ENCODE measurements at places on chromosomes 16 and 17.

DNA sequence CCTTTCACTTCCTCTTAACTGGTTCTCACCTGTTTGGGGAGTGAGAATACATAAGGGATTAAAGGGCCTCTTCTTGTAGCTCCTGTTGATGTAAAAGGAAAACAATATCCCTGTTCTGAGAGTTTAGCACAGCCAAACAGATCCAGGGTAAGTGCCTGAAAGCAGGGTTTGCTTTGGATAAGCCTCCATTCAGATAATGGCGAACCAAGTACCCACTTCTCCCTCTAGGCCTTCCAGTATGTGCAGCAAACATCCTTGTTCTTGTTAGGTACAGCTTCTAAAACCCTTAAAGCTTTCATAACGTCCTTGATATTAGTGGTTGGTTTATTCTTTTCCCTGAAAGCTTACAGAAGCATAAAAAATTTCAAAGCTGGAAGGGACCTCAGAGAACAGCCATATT lies 130.6 kb upstream of the DNAH9 start:
- no peak for DNase-seq

DNA sequence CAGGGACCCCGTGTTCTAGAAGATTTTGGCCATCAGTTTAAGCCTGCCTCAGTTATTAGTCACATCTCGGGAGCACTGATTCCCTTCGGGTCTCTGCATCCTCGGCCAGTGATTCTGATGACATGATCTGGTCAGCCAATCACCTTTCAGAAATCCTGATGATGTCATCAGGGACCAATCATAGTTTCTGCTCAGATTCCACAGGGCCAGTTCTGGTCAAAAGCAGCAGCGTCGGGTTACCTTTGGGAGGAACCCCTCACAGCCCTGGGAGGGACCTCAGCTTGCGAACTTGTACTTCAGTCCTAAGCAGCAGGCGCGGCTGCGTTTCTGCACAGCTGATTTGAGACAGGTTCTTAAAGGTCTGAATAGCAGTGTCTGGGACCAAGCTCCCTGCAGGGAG lies 13.9 kb downstream of the KDM8 start:
- no peak for DNase-seq

DNA sequence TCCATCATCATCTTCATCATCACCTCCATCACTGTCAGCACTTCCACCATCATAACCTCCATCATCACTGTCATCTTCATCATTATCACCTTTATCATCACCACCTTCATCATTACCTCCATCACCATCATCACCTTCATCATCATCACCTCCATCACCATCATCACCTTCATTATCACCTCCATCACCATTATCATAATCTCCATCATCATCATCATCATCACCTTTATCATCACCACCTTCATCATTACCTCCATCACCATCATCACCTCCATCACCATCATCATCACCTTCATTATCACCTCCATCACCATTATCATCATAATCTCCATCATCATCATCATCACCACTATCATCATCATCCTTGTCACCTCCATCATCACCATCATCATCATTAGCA lies 309.7 kb downstream of the HAPSTR1 start:
- DNase-seq = no peak

DNA sequence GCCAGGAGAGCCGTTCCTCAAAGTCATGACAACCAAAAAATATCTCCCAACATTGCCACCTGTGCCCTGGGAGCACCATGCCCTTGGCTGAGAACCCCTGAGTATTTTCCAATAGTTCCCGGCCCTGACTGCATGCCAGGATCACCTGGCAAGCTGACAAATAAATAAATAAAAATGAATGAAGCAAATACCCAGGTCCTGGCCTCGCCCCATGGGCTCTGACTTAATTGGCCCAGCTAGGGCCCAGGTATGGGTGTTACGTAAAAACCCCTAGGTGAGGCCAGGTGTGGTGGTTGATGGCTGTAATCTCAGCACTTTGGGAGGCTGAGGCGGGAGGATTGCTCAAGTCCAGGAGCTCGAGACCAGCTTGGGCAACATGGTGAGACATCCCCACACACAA lies 2.7 kb upstream of the C16orf74 start:
- no peak for DNase-seq

DNA sequence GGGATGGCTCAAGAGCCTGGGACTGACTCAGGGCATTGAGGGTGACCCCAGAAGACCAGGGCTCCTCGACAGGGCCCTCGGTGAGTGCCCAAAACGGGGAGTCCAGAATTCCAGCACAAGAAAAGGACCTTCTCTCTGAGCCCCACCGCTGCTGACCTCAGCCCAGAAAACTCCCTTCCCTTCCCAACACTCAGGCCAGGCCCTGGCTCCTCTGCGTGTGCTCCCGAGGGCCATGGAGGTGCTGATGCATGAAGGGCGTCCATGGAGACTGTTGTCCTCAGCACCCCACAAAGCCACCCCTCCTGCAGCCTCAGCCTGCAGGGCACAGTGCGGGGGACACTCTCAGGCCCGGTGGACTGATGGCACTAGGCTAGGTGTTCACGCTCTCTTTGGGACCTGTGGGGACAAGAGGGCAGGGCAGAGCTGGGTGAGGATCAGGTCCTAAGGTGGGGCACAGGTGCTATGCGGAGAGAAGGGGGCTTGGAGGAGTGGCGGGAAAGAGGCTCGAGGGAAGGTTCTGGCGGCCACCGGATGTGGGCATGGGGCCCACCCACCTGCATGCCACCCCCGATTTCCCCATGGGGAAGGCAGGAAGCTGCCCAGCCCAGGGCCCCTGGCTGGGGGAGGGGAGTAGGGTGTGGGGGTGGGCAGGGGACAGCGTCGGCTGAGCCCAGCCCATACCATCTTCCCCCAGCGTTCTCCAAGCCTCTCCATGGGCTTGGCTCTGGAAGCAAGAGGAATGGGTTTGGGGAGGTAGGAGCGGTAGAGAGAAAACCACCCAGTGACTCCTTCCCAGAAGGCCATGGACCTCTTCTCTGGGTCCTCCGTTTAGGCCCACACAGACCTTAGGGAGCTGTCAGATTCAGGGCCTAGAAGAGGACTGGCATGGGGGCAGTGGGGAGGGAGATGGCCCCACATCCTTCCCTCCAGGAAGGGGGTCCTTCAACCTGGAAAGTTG lies 4.5 kb upstream of the TSPOAP1 start:
- no peak for DNase-seq

DNA sequence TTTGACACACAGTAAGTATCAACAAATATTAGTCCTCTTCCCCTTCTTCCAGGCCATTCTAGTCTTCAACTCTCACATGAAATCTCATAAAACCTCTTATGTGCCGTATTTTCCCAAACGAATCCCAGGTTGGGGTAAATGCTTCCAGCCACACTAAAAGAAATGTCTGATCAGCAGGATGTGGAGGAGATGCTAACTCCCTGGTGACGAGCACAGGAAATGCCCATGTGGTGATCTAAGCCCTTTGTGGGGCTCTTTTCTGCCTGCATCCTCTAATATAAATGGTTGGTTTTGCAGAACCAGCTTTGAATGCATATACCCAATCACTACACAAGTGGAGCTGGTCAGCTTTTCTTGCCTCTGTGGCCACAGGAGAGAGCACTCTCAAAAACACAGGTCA lies 498.2 kb upstream of the ERCC4 start:
- DNase-seq = no peak

DNA sequence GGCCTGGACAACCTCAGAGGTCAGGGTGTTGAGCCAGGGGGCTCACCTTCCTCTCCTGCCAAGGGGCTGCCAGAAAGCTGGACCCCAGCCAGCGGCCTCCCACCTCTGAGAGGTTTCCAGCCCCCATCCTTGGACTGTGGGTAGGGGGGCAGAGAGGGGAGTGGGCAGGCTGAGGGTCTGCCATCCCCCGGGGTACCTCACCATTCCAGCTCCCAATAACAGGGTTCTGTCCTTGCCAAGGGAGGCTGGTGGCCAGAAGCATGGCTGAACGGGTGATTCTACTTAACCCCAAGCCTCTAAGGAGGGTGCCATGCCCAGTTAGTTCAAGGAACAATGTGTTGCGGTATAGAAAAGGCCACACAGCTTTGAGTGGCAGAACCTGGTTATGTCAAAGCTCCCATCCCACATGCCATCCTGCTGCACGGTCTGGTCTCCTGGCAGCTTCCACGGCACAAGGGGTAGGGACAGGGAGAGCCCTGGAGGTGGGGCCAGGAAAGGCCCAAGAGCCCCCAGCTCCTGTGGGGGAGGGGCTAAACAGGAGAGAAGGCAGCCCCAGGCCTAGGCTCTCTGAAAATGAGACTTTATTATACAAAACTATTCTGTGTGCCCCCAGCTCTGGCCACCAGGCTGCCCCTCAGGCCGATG lies 19.8 kb downstream of the B9D1 start:
- no peak for DNase-seq

DNA sequence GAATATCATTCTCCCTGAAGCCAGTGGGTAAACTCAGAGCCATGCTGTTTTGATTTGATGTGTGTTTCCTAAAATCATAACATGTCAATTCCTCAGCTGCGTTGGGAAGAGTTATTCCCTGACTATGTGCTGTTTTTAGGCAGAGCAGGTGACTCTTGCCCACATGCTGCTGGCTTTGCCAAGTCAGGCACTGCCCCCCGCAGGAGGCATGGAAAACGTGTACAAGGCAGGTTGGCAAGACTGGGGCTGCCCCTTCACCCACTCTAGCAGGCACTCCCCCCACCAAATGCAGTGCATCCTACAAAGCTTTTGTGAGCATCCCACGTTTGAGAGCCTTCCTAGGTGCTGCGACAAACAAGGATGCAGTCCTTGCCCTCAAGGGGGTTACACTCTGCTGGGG lies 38.3 kb upstream of the NAT9 start:
- no peak for DNase-seq

DNA sequence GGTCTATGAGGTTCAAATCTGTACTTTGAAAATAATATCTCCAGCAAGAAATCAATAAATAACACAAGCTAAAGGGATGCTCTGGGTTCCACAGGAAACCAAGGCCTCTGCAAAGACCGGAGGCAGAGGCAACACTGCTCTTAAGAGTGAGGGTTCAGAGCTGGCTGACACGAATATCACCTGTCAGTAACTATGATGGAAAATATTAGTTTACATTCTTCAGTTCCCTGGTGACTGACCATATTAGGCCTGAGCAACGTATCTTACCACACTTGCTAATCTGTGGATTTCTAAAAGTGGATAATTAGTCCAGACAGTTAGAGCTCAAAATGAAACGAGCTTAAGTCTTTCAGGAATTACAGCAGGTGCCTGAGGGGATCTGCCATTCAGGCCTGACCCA lies 459.3 kb downstream of the HS3ST3B1 start:
- no peak for DNase-seq

GRCh38 chr17:9519583-9520272 lies 55.9 kb downstream of the STX8 start:
- DNase-seq = no peak

GRCh38 chr17:27616414-27616813 lies 14.6 kb upstream of the LGALS9 start:
- DNase-seq = no peak

DNA sequence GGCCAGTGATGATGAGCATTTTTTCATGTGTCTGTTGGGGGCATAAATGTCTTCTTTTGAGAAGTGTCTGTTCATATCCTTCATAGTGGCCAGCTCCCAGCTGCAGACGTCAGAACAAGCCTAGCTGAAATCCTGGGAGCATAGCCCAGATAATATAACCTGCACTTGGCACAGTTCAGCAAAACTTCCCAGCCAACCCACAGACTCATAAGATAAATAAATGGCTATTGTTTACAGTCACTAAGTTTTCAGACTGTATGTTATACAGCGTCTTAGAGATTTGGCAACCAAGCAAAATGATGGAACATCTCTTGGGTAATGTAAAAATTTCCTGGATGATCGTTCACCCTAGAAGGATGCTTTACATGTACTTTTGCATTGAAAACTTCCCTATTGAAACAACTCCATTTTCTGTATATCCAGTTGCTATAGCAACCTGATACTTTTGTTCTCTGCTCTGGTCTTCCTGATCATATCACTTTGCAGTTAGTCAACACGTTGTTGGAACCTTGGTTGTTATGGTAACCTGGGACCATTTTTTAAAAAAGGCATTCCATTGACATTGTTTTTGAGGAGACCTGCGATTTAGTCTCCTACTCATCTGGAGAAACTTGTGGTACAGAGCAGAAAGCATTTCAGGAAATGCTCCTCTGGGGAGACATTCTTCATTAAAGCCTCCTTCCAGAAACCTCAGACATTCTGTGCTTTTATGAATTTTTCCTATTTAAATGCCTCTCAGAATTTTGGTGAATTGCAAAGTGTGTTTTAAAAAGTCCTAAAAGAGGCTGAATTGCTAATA lies 378.7 kb downstream of the HS3ST4 start:
- no peak for DNase-seq

GRCh38 chr17:7249830-7250229 lies 1.7 kb downstream of the CTDNEP1 start:
- DNase-seq = no peak

- no peak for DNase-seq
Observed at GRCh38 chr17:71334048-71334751, 786.6 kb upstream of the SOX9 start.

GRCh38 chr16:82454152-82454551 lies 172.6 kb upstream of the CDH13 start:
- no peak for DNase-seq

- no peak for DNase-seq
Observed at GRCh38 chr17:11539637-11540036, 58.6 kb upstream of the DNAH9 start.

GRCh38 chr17:27268394-27269085 lies 25.4 kb upstream of the WSB1 start:
- no peak for DNase-seq

All from neural crest cell (in vitro differentiated cells).